AG04450 (cell line): ENCODE measurements at places on chromosomes 4 and X.
A peak's percentile ranks its signal among the peaks of the same experiment; 100 is the strongest.

GRCh38 chrX:119826399-119826959 is 26.3 kb downstream of the UPF3B start:
- DNase-seq: no peak

GRCh38 chrX:31209005-31209628 is 137.3 kb upstream of the FTHL17 start:
- no peak for DNase-seq

- DNase-seq: no peak
Measured at GRCh38 chr4:147777456-147778091, 45.7 kb downstream of the ARHGAP10 start.

DNA sequence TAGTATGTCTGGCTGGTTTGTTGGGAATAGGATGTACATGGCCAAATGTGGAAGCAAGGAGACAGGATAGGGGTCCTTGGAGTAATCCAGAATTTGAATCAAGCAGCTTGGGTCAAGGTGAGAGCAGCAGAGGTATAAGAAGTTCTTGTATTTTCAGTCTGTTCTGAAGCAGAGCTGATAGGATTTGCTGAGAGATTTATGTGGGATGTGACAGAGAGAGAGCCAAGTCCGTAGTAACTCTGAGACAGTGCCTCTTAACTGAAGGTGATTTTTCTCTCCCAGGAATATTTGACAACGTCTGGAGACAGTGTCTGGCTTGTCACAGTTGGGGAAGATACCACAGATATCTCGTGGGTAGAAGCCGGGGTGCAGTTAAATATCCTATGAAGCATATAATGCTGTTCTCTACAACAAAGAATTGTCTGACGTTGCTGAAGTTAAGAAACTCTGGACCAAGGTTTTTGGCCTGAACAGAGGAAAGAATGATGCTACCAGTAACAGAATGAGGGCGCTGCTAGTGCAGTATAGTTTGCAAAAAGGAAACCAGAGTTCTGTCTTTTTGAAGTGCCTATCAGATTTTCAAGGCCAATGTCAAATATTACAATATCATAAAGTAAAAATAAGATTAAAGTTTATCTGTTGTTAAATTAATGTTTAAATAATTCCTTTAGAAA is 184.0 kb downstream of the ARHGAP24 start:
- no peak for DNase-seq

DNA sequence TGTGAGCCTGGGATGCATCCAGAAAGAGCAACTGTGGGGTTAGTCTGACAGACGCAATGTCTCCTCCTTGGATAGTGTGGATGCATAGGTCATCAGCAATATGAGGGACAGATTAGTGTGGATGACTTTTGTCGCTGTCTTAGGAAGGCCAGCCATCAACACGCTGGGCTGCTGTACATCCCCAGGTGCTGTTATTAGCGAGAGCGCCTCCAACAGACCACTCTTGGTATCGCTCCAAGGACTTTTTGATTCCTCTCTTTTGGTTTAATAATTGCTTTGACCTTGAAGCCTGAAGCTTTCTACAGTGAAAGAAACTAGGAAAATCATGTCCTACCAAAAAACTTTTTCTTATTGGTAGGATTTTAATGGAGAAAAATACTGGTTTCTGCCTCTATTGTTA is 76.7 kb downstream of the TMEM131L start:
- no peak for DNase-seq

GRCh38 chrX:96684339-96685209 is at the start of gene DIAPH2:
DIAPH2 (plus strand) TSS chrX:96684842.
- peak; percentile 33 for DNase-seq

DNA sequence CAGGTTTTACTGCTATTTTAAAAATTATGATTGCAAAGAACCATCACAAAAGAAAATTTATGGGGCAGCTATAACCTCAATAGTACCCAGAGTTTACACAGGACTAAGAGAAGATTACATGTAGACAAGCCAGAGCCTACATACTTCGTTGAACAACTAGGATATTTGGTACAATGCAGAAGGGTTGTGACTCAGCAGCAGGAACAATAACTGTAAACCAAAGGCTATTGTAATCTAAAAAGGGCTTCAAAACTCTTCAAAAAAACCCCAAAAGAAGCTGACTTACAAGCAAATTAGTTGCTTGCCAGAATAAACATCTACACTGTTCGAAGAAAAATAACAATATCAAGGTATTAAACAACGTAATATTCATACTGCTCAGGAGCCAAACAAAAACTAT is 618.0 kb downstream of the STPG2 start:
- no peak for DNase-seq

DNA sequence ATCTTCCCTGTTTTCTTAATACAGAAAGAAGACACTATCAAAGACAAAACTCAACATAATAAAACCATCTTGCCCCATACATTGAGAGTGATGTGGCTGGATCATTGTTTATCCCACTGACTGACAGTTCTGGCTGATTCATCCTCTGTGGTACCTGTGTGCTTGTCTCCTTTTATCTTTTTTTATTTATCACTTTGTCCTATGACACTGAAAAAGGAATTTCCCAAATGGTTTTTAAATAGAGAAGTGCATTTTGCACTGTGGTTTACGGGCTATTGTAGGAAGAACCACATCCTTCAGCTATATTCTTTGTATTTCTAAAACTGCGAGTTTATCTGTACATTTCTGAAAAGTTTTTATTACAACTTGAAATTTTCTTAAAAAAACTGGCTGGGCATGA is 15.0 kb downstream of the TTC29 start:
- DNase-seq: no peak

DNA sequence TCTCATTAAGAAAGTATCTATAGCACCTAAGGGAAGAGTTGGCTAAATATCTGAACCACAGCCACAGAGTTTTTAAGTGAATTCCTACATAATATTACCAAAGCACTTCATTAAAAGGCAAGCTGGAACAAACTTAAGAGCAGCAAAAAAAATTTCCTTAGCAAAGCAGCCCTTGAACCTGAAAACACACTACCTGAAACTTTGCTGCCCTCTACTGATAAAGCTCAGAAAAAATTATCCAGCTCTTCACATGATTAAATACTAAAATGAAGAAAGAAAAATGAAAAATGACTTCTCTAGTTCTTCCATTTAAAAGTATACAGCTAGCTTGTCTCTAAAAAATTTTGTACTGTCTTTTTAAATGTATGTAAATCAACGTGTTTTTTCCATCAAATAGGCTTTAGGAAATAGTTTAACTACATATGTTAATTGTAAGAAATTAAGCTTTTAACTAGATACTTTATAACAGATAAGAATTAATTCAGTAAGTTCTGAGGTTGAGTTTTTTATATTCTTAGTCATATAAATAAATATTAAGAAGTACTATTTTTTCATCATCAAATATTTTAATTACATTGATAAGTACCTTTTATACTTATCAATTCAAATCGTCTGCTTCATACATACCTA is 156.1 kb downstream of the STPG2 start:
- DNase-seq: no peak

DNA sequence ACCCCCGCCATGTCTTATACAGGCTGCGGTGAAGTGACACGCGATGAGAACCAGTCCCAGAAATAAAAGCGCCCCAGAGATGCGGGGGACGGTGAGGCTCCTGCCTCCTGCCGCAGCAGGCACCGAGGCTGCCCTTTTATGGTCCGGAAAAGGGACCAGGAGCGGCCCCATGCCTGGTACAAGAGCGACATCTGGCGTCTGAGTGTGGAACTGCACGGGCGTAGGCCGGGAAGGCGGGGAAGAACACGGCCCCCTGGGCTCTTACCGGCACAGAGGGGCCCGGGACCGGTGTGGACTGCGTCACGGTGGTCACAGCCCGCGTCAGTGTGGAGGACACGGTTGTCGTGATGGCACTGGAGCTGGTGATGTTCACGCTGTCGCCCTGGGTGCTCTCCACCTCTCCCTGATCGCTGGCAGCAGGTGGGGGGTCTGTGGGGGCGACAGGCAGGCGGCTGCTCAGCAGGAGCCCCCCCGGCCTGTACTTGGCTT is 8.9 kb upstream of the RENBP start:
- no peak for DNase-seq

DNA sequence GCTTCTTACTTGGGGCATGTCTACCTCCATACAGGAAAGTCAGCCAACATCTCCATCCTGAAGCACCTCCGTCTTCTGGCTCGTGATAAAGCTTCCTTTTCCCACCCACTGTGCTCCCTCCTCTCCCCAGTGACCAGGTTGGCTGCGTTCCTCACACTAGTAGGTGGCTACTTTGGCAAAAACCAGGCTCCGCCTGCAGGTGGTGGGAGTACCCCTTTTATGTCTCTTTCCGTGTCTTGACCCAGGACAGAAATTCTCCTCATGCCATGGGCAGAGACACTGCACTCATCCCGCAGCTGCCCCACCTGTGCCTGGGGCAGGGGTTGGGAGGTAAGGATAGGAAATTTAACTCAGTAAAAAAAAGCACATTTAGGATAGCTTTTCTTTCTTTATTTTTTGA is 50.9 kb downstream of the ENPP6 start:
- no peak for DNase-seq

DNA sequence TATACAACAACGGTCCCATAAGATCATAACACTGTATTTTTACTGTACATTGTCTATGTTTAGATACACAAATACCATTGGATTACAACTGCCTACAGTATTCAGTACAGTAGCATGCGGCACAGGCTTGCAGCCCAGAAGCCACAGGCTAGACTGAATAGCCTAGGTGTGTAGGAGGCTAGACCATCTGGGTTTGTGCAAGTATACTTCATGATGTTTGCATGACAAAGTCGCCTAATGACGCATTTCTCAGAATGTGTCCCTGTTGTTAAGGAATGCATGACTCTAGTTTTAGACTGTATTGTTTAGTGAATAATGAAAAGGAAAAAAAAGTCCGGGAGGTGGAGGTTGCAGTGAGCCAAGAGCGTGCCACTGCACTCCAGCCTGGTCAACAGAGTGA is 56.5 kb upstream of the C4orf50 start:
- DNase-seq: no peak

- no peak for DNase-seq
Measured at GRCh38 chr4:153398713-153399112, 54.2 kb downstream of the MND1 start.

DNA sequence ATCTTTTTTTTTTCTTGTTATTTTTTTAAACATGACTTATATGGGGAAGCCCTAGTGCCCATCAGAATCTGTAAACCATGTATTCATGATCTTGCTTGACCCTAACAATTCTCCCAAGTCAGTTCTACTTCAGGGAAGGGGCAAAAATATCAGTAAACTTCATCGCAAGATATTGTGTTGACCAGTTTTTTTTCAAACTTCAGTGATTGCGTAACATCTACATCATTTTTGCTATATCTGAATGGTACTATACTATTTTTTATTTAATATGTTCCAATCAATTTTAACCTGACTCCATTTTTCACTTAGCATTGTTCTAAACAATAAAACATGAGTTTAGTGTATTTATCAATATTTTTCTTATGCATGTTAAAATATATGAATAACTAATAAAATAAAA is 221.2 kb downstream of the NKX6-1 start:
- DNase-seq: no peak

- DNase-seq: no peak
Measured at GRCh38 chrX:155959018-155959587, 38.4 kb upstream of the IL9R start.

DNA sequence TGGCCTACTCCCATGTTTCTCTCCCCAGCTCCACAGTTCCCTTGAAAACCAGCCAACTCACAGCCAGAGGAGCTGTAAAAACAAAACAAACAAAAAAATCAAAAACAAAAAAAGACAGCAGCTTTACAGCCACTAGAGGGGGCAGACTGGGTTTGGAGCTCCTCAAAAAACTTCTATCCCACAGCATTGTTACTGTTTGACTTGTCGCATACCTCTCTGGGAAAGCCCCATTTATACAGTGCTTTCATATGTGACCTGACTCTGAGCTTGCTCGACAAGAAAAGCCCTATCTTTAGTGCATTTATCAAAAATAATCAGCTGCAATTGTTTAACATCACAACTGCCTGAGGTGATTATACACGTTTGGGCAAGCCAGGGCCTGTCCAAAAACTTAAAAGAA is 21.6 kb downstream of the TSPAN6 start:
- DNase-seq: peak; percentile 10

GRCh38 chrX:47316276-47317025 is 53.9 kb upstream of the ZNF157 start:
- no peak for DNase-seq

DNA sequence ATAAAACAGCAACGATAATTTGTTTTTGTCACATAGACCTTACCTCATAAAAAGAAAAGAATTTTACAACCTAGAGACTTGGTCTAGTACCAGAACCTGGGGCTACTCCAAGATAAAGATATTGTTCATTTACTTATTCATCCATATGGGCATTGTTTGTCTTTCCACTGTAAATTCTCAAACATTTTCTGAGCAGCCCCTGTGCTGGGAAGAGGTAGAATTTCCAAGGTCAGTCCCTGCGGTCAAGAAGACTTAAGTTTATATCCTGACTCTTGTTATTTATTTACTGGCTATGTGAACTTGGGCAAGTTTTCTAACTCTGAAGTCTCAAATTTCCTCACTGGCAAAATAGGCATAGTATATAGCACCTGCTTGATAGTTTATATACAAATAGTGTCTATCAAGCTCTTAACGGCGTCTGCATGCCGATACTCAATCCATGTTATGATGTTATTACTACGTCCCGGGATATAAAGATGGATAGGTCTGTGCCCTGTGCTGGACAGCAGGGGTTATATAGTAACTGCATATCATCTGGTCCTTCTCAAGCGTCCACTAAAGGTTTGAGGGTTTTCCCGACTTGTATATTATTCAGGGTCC is 222.1 kb upstream of the TAPT1 start:
- DNase-seq: no peak

DNA sequence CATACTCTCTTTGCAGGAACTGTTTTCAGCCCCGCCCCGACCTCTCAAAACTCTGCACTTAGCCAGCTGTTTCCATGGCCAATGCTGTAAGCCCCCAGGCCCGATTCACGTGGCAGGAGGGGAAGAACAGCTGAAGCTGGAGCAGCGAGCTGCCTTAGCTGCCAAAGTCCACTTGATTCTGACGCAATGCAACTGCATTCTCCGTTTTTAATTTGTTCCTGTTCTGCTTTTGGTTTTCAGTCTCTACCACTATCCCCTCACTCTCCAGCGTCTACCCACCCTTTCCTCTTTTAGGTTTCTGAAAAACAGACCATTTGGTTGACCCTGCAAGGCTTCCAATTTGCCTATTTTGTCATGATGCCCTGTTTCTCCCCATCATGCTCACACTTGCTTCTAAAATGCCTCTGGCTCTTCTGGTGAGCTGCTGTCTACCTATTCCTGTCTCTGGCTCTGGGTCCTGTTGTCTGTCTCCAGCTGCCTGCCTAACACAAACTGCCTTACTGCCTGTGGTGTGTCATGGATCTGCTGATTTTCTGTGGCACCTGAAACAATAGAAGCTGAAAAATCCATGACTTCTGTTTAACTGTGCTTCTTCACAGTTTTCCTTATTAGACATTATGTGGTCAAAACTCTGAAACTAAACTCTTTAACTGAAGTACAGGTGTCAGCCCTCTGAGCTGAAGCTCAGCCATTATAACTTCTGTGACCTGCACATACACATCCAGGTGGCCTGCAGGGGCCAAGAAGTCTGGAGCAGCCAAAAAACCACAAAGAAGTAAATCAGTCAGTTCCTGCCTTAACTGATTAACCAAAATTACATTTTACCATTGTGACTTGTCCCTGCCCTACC is 160.5 kb upstream of the AGTR2 start:
- no peak for DNase-seq
